GF-D8 (cell line): ENCODE measurements at places on chromosomes 1 and 21.

DNA sequence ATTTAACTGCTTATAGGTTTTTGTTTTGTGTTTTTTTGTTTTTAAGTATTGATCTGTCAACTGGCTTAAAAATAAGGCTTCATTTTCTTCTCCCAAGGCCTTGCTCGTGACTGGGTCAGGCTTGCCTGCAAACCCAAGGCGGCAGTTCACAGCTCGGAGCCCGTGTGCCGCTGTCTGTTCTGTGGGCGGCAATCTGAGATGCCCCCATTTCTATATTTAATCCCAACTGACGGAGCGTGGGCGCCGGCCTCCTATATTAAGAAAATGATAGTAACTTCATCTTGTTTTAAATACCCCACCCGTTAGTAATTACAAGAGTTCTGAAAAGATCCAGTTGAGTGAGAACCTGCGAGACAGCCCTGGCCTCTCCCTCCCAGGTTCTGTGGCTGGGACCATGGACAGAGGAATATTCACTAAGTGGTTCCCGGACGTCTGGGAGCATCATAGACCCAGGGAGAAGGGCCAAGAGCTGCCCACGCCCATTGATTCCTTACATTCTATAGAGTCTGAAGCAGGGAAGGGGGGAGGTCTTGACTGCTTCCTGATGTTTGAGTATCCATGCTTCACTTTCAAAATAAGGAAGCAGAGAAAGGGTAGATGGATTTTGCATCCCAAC is 42.6 kb upstream of the GPR153 start:
- DNase-seq: no peak

GRCh38 chr1:185408700-185409270 is 91.7 kb upstream of the IVNS1ABP start:
- no peak for DNase-seq

- DNase-seq: no peak
These were observed 111.8 kb downstream of the FGGY start for GRCh38 chr1:59408608-59409240.

DNA sequence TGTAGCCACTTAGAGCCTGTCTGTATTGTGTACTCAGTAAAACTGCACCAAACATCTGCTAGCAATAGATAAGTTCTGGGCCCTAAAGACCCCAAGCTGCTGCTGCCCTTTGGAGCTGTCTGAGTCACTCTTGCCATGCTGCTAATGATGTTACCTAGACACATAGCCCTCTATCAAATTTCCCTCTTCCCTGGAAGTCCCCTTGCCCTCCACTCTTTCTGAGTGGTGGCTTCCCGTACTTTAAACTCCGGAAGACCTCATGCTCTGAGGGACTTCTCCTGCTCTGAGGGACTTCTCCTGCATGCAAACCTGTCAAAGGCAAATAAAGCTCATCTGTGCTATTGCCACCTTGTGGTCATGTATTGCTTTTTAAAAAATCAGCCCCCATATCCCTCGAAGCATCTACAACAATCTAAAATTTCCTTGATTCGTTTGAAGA is 34.0 kb downstream of the FH start:
- no peak for DNase-seq

- DNase-seq: no peak
These were observed 27.7 kb upstream of the PTGFRN start for GRCh38 chr1:116881879-116882520.

DNA sequence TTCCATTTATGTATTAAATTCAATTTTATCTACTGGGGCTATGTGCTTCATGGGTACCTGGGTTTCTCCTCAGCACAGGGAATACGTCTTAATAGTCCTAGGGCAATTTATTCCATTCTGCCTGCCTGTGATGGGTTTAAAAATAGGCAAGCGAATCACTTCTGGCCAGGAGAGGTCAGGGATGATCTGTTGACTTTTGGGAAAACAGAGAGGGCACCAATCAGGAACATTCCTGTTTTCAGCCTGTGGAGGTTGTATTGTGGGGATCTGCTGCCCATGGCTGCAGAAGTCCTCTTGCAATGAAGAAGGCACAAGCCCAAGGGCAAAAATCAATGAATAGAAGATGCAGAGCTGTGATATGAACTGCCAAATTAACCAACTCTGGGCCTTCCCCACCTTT is 303.1 kb downstream of the CTH start:
- DNase-seq: no peak

- no peak for DNase-seq
These were observed 60.7 kb downstream of the MORN1 start for GRCh38 chr1:2330519-2331199.

- no peak for DNase-seq
These were observed 12.7 kb downstream of the EFNA3 start for GRCh38 chr1:155091071-155092051.

DNA sequence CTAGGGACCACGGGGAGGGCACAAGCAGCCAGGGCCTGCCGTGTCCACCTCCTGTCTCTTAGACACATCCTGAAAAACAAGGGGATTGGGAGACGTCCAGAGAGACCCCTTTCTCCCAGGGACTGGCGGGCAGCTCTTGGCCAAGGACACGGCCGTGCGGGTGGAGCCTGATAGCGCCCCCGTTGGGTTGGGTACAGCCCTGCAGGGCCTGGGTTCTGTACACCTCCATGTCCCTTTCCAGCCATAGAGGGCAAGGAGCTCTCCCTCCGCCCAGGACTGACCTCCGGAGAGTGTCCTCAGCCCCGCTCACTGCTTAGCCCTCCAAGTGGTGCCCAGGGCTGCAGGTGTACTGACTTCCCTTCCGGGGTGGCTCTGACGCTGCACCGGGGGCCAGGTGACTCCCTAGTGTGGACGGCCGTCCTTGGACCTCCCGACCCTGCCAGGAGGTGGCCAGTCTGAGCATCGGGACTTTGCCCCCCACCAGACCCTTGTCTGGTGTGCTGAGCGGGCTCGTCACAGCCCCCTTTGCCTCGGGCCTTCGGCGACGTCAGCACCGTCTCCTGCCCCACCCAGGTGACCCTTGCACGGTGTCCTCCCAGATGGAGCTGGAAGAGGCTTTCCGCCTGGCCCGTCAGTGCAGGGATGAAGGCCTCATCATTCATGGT is 5.8 kb downstream of the PRKCZ start:
- no peak for DNase-seq

GRCh38 chr1:202276081-202276715 is 65.5 kb downstream of the UBE2T start:
- DNase-seq: no peak

GRCh38 chr1:229845410-229846138 is 219.5 kb downstream of the URB2 start:
- DNase-seq: no peak
